ENCODE measurements at places on chromosomes 2 and 18. TPM values are rescaled to one million over a fixed set of nuclear protein-coding genes. Genes with fewer than 3 reads are reported as not detected.

Gene TGFA
- 0.52 TPM for polyA plus RNA-seq

Gene LNPK
- polyA plus RNA-seq = 28.6 TPM

Gene RGPD4
- not detected for polyA plus RNA-seq

Gene AQP12B
- polyA plus RNA-seq = not detected

Gene CLASP1
- polyA plus RNA-seq = 69.7 TPM
